Left ventricle myocardium inferior (tissue), 1 donor: ENCODE measurements at places on chromosomes 2 and 18. TPM values are rescaled to one million over a fixed set of nuclear protein-coding genes. Genes with fewer than 3 reads are reported as not detected.

ATP5F1A gene
- total RNA-seq: 1,743 TPM

CRYGC gene
- total RNA-seq: not detected

- no peak for DNase-seq
- H3K27me3 ChIP-seq: no peaks in the 10 kb centered on the region
- no peaks in the 10 kb centered on the region for H3K36me3 ChIP-seq
- no peak overlapping the region for H3K27ac ChIP-seq
- no peak overlapping the region for H3K4me3 ChIP-seq
- H3K4me1 ChIP-seq: no peaks in the 10 kb centered on the region
Observed at GRCh38 chr2:199366406-199366805, 91.3 kb downstream of the SATB2 start.

PAPOLG gene
- total RNA-seq: 6.9 TPM

DNA sequence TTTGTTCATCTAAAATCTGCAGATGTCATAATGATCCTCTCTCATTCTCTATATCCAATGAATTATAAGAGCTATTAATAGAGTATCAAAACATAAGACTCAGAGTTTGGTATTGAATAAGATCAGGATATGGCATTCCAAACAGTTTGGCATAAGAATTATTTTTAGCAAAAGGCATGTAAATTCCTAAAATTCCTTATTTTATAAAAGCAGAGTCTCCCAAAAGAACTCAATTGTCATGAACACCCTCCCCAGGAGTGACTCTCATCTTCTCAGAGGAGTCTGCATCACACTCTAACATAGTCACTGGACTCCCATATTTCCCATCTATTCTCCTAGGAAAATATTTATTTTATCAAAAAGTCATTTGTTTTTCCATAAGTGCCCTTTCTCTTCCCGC is 1710.2 kb upstream of the SLC39A10 start:
- H3K36me3 ChIP-seq: no peaks in the 10 kb centered on the region
- H3K27ac ChIP-seq: no peak overlapping the region
- H3K4me3 ChIP-seq: no peak overlapping the region
- H3K4me1 ChIP-seq: no peaks in the 10 kb centered on the region
- no peak for DNase-seq
- H3K27me3 ChIP-seq: no peaks in the 10 kb centered on the region

- H3K27me3 ChIP-seq: no peaks in the 10 kb centered on the region
- no peaks in the 10 kb centered on the region for H3K4me1 ChIP-seq
- H3K36me3 ChIP-seq: no peaks in the 10 kb centered on the region
- H3K4me3 ChIP-seq: no peak overlapping the region
- no peak for DNase-seq
Observed at GRCh38 chr2:192043216-192043870, 151.4 kb downstream of the TMEFF2 start.

- H3K4me3 ChIP-seq: peak overlapping the region; percentile 93
- peak overlapping the region; percentile 98 for H3K27ac ChIP-seq
- H3K27me3 ChIP-seq: no peaks in the 10 kb centered on the region
- H3K36me3 ChIP-seq: peaks cover 31% of the 10 kb centered on the region
- H3K4me1 ChIP-seq: peaks cover 51% of the 10 kb centered on the region
Observed at GRCh38 chr2:68158134-68158447, 403 bp downstream of the PNO1 start.

TUBB8B gene
- total RNA-seq: not detected

DNA sequence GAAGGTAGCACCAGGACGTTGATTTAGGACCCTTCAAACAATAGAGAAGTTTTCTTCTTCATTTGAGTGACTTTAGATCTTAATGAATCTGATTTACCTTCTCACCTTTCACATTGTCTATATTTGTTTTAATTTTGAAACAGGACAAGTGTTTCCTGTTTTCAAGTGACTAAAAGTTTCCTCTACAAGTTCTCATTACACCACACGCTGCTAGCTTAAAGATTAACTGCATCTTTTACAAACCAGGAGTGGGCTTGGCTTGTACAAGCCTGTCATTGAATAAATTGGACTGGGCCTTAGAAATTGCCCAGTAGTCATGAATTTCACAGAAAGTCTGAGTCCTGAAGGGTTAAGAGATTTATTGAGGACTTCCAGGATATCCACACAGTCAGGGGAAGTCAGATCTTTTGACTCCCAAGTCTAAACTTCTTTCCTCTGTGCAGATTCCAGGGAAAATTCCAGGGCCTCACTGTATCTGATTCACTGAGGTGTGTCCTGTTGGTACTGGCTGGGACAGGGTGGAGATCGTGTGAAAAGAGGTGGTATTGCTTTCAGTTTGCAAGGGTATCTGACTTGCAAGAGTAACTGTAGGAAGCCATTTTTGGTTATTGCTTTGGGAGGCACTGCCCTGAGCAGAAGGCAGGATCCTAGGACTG is 3.4 kb downstream of the SGPP2 start:
- H3K36me3 ChIP-seq: no peaks in the 10 kb centered on the region
- peak overlapping the region; percentile 61 for H3K27ac ChIP-seq
- peaks cover 19% of the 10 kb centered on the region for H3K4me1 ChIP-seq
- peaks cover 31% of the 10 kb centered on the region for H3K27me3 ChIP-seq

HAAO gene
- total RNA-seq: 2.3 TPM

RGPD3 gene
- not detected for total RNA-seq

DNA sequence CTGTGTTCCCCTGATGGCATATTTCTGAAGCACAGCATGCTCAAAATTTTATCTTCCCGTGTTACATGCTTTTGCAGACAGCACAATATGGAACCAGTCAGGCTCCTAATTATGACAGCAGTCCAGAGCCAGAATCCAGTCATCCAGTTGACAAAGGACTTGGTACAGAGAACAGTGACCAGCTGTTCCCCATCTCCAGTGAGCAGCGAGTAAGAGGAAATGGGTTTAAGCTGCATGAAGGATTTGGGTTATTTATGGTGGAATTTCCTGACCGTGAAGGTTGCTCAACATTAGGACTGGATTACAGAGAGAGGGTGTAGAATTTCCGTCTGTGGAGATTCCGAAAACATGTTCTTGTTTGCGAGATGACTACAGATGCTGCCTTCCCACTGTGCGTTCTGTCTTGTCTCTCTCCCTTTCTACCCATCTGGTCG is 24.4 kb downstream of the SGPP2 start:
- H3K36me3 ChIP-seq: no peaks in the 10 kb centered on the region
- no peak overlapping the region for H3K4me3 ChIP-seq
- peak overlapping the region; percentile 64 for H3K27ac ChIP-seq
- DNase-seq: peak; percentile 22
- no peaks in the 10 kb centered on the region for H3K27me3 ChIP-seq

DNA sequence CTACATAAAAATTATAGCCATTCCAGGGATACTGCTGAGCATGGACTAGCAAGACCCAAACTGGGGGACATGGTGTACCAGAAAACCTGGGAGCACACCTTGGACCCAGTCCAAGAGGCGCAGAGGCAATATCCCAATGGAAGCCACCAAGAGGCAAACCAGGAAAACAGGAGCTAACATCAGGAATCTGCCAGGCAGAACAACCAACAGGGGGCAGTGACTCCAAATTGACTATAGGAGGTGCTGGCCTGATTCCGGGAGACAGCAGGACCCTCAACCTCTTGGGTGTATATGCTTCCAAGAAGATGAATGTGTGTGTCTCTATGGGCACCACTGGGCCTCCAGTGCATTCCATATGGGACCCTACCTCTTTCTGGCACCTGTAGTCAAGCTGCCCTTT is 172.7 kb upstream of the ARL4C start:
- no peaks in the 10 kb centered on the region for H3K36me3 ChIP-seq
- no peak overlapping the region for H3K4me3 ChIP-seq
- peaks cover 7% of the 10 kb centered on the region for H3K4me1 ChIP-seq
- no peaks in the 10 kb centered on the region for H3K27me3 ChIP-seq
- peak overlapping the region; percentile 50 for H3K27ac ChIP-seq
- no peak for DNase-seq
